Fibroblast of skin of left quadriceps (primary cell): ENCODE measurements at places on chromosomes 6 and 20.

DNA sequence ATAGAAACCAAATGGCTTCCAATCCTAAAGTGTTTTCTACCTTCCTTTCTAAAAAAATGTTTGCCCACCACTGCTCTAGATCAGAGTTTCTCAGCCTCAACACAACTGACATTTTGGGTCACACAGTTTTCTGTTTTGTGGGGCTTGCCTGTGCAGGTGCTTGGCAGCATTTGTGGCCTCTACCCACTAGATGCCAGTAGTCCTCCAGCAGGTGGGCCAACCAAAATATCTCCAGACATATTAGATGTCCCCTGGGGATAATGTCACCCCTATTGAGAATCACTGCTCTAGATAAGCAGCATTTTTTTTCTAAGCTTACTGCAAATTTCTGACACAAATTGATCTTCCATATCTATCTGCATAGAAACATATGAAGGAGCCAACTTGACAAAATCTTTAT, 26.3 kb upstream of the EPM2A start:
- no peak for DNase-seq

DNA sequence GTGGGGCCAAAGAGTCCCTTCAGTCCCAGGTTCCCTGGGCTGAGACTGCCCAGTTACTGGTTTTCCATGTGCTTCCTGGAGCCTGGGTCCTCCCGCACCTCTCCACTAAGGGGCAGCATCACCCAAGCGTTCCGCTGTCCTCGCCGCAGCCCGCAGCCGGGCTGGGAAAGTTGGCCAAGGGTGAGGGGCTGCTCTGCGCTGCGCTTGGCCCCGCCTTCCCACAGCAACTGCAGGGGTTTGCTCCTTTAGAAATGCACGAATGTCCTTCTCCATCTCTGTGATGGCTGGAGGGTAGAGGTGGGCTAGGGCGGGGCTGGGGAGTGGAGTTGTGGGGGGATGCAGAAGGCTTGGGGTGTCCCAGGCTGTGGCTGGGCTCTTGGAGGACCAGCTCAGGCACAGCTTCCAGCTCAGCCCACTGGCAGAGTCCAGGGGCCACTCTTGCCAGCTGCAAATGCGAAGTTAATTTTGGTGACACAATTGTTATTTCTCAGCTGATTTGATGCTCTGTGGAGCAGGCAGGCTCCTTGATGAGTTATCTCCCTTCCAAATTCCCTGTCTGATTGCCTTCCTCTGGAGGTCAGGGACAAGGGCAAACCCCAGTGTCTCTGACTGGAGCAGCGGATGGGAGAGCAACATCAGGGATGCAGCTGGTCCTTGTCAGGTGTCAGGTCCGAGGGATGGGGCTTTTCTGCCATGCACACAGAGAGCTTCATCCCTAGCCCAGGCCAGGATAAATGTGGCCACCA, 63.2 kb downstream of the NOL4L start:
- DNase-seq: no peak

- no peak for DNase-seq
These were observed 177.8 kb downstream of the OGFRL1 start for GRCh38 chr6:71466362-71466761.

GRCh38 chr20:10297223-10297622, 78.6 kb downstream of the SNAP25 start:
- DNase-seq: no peak

DNA sequence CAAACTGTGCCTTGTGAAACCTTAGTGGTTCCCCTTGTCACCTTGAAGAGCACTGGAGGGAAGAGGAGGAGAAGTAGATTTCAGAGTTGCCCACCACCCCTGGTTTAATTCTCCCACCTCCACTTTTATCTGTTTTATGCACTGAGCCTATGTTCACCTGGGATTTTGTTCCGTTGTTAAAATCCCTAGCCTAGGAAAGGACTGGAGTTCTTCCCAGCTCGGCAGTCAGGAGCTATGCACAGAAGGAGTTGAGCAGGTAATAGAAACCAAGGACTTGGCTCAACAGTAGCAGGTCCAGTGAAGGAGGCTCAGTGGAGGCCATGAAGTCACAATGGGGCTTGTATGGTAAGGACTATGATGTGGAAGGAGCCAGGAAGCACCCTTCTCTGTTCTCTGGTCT, 290.3 kb upstream of the PRND start:
- no peak for DNase-seq
